ENCODE measurements at places on chromosomes 2 and 18.

DNA sequence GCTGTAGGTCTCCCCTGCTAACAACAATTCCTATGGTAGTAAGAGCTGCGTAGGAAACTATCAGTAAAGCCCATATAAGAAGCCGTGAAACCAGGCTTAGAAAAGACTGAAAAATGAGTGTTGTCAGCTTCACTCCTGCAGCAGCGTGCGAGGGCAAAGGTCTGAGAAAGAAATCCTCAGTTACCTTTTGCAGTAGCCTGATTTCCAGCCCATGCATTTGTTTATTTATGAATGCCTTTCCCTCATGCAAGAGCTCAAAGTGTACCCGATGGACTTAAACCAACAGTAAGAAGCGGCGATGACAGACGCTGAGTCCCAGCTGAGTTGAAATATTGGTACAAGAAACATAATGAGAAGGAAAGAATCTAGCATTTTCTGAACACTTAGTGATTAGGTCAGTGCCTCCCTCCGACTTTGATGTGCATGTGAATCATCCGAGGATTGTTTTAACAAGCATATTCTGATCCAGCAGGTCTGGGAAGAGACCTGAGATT lies 15.0 kb upstream of the POLI start:
- DNase-seq: no peak

DNA sequence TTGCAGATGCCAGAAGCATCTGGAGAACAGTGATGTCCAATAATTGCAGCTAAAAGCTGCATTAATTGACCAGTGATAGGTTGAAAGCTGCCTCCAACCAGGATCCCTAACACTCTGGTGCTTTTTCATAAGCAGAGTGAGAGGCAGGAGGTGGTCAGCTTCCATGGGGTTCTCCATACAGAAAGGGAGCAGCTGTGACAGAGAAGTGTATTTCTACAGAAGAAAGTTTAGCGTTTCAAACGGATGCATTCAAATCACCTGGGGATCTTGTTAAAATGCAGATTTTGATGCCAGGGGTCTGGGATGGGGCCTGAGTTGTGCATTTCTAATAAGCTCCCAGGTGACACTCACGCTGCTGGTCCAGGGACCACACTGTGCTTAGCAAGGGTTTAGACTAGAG lies 216.5 kb upstream of the NRP2 start:
- no peak for DNase-seq

DNA sequence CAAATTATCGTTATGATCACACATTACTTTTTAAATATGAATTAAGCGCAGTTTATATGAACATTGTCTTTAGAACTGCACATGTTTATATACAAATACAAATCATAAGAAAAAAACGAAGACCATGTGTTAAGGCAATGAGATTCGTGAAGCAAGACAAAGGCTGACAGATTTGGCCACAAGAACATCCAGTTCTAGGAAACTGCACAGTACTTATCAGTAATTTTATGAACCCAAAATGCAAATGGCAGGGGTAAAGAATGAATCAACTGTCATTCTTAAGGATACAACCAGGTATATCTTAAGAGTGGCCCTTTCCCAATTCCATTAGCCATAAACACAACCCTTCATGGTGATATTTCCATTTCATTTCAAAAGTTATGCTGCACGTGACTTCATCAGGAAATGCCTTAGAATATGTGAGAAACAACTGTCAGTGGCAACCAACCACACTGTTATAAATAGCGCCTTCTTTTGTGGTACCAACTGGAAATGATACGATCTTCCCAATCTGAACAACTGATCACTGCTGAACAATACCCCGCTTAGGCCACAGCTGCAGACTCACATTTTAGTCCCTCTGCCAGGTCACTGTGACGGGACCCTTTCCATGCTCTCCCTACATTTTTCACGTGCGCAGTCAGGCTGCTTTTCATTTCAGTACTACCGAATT lies 144.9 kb downstream of the L3MBTL4 start:
- no peak for DNase-seq

DNA sequence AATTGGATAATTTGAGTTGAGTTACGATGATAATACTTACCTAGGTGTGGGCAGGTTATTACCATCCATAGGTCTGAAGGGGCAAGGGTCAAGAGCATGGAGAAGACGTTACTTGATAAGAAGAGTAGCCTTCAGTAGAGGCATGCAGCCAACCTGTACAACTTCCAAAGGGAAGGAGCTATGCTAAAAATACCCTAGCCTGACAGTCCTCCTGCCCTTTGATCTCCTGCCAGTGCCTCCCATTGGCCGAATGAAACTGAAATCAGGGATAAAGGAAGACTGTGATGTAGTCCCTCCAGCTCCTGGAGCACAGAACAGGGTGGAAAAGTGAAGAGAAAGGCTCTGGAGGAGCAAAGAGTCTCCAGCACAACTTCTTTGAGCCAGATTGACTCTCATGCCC lies 487.4 kb downstream of the ADCYAP1 start:
- no peak for DNase-seq

GRCh38 chr2:100422320-100423055 lies 5.0 kb upstream of the CHST10 start:
- no peak for DNase-seq

DNA sequence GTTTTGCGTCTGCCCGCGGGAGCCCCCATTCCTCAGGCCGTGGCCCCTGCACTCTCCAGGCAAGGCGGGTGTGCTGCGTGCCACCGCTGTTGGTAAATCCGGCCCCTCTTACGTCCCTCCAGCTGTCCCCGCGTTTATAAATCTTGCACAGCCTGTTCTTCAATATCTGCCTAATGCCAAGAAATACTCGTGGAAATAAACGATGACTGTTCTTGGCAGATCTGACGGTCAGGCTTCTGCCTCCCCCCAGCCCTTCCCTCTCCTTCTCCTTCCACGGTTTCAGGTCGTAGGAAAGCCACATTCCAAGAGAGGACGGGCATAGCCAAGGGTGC lies 20.5 kb downstream of the ODC1 start:
- DNase-seq: no peak

DNA sequence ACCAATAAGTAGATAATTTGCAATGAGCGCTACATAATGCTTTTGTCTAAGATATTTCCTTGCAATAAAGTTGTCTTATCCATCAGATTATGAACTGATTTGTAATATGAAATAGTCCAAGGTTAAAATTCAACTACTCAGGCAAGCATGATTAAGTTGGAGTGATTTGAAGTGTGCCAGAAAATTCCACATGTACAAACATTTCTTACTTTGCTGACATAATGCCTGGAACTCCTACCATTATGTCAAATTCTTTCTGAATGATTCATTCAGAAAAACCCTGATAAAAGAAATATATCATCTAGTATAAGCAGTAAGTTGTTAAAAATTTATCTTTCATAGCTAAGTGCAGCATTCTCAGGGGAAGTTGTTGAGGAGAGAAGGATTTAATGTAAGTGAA lies 87.3 kb downstream of the CBLN2 start:
- no peak for DNase-seq

DNA sequence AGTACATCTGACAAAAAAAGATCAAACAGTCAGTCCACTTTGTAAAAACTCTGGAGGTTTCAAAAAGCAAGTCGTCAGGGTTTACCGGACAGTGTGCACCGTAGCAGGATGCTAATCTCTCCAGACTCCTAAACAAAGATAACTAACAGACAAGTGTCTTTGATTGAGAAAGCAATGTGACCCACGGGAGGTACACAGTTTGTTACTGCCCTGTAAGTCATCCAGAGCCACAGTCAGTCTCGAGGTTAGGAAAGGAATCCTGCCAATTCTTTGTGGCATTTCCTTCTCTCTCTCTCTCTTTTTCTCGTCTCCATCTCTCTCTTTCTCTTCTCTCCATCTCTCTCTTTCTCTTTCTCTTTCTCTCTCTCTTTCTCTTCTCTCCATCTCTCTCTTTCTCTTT lies 42.8 kb downstream of the LRRTM4 start:
- DNase-seq: no peak

DNA sequence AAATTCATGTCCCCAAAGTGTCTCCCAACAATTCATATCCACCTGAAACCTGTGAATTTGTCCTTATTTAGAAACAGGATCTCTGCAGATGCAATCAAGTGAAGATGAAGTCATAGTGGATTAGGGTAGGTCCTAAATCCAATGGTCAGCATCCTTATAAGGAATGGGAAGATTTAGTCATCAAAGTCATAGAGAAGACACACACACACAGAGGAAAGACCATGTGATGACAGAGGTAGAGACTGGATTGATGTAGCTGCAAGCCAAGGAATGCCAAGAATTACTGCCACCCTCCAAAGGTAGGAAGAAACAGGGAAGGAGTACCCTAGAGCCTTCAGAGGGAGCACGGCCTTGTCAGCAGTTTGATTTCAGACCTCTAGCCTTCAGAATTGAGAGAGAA lies 17.7 kb downstream of the ADD2 start:
- DNase-seq: no peak

- DNase-seq: no peak
These were observed 93.1 kb downstream of the PIK3C3 start for GRCh38 chr18:42048158-42048557.

- DNase-seq: no peak
These were observed 57.9 kb downstream of the SNORC start for GRCh38 chr2:232927793-232928550.

DNA sequence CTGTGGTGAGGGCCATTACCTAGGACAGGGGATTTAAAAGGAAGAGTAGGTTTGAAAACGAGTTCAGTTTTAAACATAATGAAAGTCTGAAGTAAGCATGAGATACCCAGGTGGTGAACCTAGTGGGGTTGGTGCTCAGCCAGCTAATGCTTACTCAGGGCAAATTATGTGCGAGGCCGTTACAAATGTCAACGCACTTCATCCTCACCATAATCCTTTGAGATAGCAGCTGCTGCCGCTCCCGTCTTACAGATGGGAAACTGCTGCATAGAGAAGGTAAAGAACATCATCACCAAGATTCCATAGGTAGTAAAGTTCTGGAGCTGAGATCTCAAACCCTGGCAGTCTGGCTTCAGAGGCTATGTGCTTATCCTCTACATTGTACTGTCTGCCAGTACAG lies 209.0 kb downstream of the DYM start:
- DNase-seq: no peak

- no peak for DNase-seq
These were observed 36.4 kb downstream of the MAP2 start for GRCh38 chr2:209460151-209460761.

- no peak for DNase-seq
These were observed 68.6 kb downstream of the CIB4 start for GRCh38 chr2:26572591-26572990.

DNA sequence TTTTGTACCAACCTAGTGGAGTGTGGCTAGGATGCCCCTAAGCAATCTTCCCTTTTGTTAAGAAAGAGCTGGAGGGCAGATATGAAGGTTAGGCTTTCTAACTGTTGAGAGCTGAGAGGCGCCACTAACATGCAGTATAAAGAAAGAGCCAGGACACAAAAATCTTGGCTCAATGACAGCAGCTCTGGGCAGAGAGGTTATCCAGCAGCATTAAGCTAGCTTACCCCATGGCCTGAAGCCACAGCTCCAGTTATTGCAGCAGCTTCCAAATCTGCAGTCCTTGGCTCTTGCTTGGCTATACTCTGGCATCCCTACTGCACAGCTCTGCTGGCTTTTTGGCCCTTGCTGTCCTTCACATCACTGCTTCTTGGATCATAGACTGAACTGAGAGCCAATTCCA lies 213.4 kb downstream of the GPD2 start:
- DNase-seq: no peak

DNA sequence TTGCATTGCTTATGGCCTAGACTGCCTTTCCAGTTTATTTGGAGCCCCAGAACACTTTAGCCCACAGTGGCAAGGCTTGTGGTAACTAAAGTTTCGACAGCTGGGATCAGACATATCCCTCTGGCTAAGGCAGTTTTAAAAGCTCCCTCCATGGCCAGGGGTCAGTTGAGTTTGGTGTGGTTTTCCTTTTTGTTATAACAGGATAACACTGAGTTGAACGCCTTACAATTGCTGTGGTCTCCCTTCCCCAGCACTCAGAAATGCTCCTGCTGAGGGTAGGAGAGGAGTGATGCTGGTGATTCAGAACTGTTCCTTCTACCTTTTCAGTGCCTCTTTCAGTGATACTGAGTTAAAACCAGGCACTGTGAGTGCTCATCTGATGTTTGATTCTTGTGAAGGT lies 182.6 kb downstream of the GULP1 start:
- no peak for DNase-seq

DNA sequence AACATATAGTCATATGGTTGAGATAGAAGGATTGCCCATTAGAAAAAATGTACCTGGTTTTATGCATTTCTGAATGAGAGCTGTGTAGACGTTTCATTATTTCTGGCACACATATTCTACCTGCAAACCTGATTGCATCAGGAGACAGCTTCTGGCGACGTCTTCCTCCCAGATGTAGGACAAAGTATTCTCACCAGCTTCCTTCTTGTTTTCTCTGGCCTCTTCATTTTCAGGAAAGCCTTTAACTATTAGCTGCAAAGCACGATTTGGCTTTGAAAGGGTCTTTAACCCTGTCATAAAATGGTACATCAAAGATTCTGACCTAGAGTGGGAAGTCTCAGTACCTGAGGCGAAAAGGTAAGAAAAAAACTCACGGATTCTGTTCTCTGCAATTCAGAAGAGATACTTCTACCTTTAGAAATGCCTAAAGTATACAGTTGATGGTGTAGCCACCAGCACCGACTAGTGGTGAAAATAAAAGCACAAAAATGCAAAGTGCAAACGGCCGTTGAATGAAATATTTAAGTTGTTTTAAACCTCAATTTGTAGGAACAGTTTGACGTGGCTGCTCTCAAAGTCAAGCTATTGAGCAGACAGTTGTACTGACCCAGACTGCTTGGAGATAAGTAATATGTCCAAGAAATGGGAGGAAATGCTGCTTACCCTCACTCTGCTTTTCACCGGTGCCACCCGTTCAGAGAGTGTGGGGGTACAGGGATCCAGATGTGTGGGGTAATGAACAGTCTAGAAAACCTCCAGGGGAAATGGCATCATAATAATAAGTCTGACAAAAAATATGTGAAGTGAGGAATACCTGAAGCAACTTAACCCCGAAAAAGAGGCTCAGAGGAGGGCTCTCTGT lies 20.2 kb downstream of the IL18RAP start:
- DNase-seq: no peak

GRCh38 chr2:208189069-208189809 lies 591 bp downstream of the C2orf80 start:
- DNase-seq: no peak

DNA sequence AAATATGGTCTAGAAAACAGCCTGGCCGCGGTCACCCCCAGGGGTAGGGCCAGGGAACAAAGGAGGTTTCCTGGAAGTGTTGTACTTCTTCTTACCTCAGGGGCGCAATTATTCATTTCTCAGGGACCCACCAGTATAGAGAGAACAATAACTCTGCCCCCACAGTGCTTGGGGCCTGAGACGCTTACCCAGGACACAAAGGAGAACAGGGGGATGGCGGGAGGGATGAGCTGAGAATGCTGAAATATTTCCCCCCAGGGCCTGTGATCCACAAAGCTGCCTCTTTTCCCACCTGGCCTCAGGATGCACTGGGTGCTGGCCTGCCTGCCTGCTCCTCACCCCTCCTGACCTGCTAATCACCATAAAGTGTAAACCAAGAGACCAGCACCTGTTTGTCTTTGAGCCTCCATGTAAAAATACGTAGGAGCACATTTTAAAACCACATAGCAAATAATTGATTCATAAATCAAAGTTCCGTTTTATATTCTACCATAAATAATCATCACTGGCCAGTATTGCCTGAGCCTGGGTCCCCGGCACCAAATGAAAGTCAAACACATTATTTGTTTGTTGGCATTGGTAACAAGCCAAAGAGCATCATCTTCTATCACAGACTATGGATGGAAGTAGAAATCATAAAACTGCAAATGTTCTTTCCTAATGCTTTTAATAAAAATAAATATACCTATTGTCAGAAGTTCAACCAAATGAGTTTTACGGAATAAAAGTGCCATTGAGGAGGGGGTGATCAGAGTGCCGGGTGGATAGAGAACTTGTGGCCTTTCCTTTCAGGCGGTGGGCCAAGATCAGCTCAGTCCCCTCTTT lies 67.3 kb upstream of the RMDN2 start:
- no peak for DNase-seq

- no peak for DNase-seq
These were observed 138.2 kb downstream of the UBR3 start for GRCh38 chr2:169965495-169965894.
